ENCODE measurements at places on chromosomes 3 and 15.

DNA sequence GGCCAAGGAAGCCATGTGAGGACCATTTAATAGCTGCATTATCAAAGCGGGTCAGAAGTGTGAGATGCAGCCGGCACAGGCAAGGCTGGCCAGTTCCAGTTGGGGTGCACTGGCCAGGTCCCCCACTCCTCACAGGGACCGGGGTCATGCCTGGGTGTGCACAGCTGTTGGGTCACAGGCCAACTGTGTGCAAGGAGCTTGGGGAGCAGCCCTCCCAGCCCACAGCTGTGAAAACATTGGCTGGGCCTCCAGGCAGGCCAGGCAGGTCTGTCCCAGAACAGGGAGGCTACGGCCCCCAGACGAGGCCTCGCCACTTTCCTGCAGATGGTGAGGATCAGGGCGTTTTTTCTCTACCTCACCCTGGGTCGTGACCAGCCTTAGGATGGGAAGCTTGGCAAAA lies 521.0 kb downstream of the NTRK3 start:
- DNase-seq, result no peak

DNA sequence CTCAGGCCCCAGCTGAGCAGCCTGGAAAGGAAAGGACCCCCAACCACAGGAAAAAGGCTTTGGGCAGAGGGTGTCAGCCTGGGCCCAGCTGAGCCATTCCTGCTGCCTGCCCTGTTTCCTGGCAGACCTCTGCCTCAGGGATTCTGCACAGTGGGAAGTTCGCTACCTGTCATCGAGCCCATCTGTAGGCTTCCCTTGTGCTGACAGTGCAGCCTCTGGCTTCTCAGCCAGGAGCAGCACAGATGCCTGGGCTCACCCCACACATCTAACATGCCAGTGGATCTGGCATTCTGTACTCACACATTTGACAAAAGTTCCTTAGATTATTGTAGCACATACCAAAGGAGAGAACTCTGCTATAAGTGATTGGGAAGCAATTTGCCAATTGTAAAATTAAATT lies 202.2 kb downstream of the SSR3 start:
- DNase-seq, result no peak

DNA sequence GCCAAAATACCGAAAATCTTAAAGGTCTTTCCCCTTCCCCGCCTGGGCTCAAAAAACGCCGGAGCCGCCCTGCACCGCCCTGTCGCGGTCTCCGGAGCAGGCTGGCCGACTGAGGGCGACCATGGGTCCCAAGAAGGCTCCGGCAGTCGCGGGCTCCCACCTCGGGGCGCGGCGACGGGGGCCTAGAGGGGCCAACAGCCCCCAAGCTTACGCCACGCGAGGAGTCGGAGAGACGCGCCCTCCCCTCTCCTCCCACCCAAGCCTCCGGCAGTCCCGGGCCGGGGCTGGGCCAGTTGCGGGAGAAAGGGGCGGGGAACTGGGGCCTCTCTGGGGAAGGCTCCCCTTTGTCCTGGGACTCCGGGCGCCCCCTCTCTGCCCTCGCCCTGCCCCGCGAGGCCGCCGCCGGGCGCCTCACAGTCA lies 69.2 kb downstream of the GOLGA8B start:
- DNase-seq, result no peak

DNA sequence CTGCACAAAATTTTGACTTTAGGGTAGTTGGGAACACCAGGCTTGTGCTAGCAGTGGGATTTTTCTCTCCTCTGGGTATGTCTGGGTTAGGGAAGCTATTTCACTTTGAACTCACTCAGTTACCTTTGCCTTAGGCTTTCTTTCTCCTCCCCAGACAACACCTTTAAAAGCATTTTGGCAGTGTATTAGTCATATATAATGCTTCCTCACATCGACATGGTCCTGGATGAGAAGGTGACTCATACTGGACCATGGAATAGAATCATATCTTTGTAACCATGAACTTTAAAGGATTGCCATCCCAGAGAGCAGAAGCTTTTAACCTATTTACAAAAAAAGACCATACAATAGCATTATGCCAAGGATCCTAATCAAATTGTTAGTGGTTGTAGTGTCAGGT lies 2.7 kb downstream of the RYR3 start:
- DNase-seq, result no peak

- no peak for DNase-seq
These were observed 4.7 kb downstream of the SLC51A start for GRCh38 chr3:196220991-196221390.

GRCh38 chr15:90914305-90915080 lies 11.4 kb downstream of the MAN2A2 start:
- DNase-seq, result no peak

DNA sequence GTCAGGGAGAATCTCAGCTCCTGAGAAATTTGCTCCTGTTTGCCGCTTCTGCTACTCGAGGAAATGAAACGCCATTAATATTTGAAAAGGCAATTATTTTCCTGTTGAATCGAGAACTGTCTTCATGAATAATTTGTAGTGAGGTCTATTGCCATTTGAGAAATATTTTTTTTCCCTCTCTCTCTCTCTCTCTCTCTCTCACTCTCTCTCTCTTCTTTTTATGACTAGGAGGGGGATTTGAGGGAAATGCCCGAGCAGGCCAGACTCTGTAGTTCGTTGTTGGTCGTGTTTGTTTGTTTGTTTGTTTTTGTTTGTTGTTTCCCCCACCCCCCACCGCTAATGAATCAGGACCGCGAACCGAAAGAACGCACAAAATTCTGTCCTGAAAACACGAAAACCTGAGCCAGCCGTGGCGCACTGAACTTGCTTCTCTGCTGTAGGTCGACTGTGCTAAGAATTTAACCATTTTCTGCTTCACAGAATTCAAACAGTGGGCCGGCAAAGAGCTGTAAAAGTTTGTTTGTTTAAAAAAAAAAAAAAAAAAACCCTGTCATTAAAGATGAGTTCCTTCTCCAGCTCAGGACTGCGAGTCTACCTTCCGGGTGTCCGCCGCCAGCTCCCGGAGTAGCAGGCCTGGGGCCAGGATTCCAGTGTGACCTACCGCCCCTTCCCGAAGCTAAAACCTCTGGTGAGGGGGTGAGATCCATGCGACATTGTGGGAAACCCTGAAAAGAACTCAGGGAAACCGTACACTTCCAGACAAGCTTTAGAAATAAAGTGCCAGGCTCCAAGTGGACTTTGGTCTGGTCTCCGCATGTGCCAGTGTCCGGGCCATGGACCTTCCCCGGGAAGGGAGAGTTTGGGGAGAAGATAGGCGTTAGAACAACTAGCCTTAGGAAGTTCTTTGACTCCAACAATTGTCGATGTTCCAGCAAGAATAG lies 12.1 kb downstream of the ZIC4 start:
- no peak for DNase-seq

- peak; percentile 32 for DNase-seq
These were observed 462.0 kb downstream of the PDCD6IP start for GRCh38 chr3:34260271-34261000.

GRCh38 chr3:4751029-4751501 lies 228.2 kb upstream of the BHLHE40 start:
- no peak for DNase-seq

- no peak for DNase-seq
These were observed 38.1 kb downstream of the MUC20 start for GRCh38 chr3:195758721-195759353.

- DNase-seq, result no peak
These were observed 5.8 kb downstream of the PDHB start for GRCh38 chr3:58427661-58428361.

DNA sequence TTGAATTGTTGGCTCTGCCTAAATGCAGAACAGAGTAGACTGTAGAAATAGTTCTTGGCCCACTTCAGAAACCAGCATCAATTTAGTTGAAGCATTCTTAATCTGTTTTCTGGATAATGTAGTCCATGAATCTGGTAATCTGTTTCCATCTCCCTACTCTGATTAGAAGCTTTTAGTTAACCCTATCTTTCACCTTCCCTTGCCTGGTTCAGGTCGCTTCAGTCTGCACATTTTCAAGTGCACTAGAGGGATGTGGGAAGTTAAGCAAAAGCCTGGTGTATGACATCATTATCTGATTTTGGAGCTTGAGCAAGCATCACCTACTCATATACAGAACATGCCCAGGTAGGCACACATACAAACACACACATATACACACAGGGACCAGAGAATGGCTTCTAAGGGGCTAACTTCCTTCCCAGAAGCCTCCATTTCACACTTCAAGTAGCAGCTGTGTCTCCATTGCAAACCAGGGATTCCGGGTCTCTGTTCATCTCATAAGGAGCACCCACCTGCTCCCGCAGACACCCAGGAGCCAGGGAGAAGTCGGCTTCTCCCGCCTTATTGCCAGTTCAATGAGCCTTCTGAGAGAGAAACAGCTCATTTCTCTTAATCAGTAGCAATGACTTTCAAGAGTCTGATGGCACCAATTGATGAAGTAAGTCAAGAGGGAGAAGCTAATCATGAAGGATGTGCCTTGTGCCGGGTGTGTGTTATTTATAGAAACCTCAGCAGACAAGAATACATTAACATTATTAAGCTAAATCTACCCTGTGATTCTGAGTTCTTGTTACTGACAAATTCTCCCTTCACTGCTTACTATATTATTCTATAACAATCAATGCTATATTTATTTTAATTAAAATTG lies 347.9 kb upstream of the STAC start:
- DNase-seq, result no peak

GRCh38 chr3:31670136-31670535 lies 137.4 kb downstream of the STT3B start:
- no peak for DNase-seq

GRCh38 chr3:69120879-69121464 lies 1.4 kb downstream of the LMOD3 start:
- peak; percentile 55 for DNase-seq

DNA sequence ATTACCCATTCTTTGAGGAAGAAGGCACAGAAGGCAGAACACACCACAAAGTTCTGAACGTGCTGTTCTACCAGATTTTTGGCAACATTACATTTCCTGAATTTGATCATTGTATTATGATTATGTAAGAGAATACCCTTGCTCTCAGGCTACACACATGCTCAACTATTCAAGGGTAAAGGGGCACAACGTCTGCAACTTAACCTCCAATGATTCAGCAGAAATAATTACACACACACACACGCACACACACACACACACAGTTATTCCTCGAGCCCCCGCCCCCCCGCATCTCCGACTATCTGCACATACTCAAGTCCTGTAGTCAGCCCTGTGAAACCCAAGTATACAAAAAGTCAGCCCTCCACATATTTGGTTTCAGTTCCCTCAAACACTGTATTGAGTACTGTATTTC lies 26.8 kb downstream of the RPN1 start:
- no peak for DNase-seq

DNA sequence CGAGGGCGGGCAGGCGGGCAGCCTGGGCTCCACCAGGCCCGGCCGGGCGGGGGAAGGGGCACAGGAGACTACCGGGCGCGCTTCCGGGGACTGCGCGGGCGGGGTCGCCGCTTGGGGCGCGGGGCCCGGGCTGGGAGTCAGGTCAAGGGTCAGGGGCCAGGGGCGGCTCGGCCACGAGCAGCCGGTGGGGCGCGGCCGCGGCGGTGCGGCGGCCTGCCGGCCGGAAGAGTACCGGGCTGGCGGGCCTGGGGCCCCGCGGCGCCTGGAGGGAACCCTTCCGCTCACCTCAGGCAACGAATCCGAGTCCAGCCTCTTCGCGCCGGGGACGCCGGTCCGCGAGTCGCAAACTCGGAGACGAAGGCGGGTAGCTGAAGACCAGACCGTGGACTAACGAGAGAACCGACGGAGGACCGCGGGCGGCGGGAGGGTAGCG lies 225 bp downstream of the RHOA start:
- no peak for DNase-seq

DNA sequence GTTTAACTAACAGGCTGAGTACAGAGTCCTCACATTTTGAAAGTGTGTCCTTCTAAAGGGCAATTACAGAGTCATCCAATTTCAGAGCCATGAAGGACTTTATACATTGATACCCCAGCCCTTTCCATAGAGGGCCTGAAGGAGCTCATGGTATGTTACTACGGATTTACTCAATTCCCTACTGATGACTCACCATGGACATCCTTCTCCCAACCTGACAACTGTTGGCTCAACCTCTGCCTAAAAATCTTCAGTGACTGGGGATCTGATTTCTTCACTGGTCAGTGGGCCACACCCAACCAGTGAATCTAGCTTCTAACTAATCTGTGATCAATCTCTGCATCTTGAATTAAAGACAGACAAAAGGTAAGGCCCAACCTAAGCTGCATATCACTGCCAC lies 963.4 kb upstream of the CFAP20DC start:
- DNase-seq, result no peak

DNA sequence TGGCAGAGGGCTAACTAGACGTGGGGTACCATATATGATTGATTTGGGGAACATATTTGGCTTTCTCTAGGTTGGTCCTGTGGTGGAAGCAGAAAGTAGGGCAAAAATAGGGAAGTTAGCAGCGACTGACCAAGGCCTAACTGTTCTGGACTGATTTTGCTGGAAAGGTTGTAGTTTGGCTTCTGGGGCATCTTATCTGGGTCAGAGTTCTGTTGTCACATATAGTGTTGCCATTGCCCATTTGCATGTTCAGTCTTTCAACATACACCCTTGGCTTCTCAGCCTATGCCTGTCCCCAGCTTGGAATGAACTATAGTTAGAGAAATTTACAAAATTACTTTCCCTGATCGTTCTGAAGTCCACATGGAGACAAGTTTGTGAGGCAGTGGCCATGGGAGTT lies 426.5 kb downstream of the TBC1D5 start:
- DNase-seq, result no peak

DNA sequence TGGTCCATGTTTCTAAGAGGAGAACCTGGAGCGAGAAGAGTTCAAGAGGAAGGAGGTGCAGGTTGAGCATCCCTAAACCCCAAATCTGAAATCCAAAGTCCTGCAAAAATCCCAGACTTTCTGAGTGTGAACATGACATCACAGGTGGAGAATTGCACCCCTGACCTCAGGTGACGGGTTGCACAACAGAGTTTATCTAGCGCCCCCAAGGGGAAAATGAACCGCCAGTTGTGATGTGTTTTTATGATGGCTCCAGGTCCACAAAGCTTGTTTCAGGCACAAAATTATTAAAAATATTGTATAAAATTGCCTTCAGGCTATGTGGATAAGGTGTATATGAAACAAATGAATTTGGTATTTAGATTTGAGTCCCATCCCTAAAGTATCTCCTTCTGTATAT lies 420.0 kb downstream of the GABRB3 start:
- DNase-seq, result no peak

DNA sequence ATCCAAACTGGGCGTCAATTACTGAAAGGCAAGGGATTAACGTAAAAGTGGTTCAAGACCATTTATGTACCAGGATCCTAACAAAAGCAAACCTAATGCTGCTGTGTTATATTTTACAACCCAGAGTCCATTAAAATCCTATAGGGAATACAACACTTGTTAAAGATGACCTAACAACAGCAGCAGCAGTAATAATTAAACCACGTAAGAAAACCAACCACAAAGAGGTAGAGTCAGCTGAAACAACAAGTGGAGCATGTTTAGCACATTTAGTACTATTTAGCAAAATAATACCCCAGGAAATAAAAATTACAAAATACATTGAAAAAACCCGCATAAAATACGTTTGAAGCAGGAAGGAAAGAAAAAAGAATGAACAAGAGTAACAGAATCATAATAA lies 82.1 kb upstream of the AGBL1 start:
- DNase-seq, result no peak

DNA sequence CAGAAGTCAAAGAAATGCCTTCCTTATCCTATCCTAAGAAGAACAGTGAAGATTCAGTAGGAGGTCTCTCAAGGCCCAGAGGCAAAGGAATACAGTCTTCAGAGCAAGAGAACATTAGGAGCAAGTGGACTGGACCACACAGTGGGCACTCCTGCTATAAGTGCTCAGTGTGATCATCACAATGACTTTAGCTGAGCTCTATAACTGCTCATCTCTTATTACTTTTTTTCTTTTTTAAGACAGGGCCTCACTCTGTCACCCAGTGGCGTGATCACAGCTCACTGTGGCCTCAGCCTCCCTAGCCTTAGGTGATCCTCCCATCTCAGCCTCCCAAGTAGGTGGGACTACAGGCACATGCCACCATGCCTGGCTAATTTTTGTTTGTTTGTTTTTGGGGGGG lies 48.1 kb downstream of the COL8A1 start:
- no peak for DNase-seq

All from NCI-H2081 (cell line).